ENCODE measurements at places on chromosomes 3 and 15.

DNA sequence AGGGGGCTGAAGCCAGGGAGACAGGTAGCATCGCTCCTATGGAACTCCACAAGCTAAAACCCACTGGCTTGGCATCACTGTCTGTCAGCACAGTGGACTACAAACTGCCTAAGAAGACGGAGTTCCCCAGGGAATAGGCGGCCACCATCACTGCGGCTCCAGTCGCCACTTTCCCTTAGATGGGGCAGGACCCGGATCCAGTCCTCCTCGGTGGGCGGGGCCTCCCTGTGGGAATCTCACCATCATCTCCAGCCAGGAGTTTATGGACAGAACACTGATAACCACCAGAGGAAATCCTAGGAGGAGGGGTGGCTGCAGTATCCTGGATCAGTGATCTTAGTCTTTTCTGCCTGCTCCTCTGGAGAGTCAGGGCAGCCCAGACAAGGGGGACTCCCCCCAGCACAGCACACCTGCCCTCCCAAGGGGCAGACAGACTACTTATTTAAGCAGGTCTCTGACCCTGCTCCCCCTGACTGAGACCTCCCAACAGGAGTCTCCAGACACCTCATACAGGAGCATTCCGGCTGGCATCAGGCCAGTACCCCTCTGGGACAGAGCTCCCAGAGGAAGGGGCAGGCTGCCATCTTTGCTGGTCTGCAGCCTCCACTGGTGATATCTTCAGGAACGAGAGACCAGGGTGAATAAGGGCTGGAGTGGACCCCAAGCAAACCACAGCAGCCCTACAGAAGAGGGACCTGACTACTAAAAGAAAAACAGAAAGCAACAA is 435.6 kb upstream of the RASGRP1 start:
- DNase-seq: no peak

GRCh38 chr3:89577637-89578530 is 470.5 kb downstream of the EPHA3 start:
- DNase-seq: no peak

DNA sequence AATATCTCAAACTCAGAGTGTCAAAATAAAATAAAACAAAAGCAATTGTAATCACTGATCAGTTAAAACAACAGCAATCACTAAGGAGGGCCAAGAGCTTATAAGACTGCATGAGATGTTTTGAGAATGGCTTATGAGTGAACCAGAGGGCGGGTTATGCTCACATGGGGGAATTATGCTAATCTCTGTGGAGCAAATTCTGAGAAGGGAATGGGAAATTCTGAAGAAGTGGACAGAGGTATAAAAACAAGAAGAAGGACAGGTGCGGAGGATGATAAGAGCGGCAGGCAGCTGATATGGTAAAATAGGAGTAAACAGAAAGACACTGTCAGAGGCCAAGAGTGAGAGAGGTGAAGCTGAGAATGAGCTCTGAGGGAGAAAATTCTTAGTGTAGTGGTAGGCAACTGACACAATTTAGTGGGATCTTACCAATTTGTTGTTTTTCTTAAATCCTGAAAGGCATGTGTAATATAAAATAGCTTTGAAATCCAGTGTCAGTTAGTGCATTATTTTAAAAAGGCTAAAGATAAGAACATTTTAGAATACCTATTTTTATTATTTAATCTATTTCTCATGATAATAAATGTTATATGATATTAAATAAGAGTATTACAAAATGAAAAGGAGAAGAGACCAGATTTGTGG is 133.8 kb downstream of the SPATA16 start:
- no peak for DNase-seq

- peak; percentile 22 for DNase-seq
These were observed 16.4 kb upstream of the SLC35G2 start for GRCh38 chr3:136802481-136802996.

DNA sequence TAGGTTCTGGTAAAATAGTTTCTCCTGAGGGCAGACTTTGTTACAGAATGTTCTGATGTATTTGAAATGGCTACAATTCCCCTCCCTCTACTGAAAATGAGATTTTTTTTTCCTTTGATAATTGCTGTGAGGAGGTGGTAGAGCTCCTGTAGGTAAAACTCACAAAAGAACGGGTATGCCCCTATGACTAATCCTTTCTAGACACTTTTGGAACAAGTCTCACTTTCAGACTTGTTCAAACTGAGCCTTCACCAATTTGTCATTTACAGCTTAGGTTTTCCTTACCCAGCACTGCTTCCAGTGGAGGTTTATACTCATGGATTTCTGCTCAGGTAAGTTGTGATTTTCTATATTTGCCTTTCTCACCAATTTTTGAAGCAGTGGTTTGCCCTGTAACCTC is 115.6 kb downstream of the NLGN1 start:
- no peak for DNase-seq

GRCh38 chr3:29236146-29236840 is 44.6 kb upstream of the RBMS3 start:
- no peak for DNase-seq

DNA sequence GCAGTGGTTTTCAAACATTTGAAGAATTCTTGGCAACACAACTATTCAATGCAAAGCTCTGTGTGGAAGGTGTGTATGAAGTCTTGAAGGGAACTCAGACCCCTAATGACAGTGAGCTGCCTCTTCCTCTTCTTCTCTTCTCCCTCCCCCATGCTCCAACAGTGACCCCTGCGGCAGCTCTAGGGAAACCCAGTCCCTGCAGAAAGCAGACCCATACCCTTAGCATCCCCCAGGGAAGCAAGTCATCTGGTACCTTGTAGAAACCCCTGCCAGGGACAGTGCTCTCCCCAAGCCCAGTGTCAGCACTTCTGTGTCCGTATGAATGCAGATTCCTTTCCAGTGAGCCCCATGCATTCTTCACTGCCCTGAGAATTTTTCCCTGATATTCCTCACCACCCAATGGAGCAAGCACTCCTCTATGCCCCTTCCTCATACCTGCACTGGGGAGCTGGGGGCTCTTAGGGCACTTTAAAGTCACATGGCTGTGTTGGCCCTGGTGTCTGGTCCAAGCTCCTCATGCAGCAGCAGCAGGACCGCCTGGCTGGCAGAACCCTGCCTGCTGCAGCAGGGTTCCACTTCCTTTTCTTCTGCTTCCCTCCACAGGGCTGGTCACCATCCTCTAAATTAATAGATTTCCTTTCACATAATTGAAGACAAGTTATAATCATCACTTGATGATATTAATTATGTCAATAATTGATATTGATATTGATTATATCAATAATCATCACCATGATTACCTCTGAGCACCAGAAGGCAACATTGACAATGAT is 442.5 kb downstream of the EPHB1 start:
- DNase-seq: no peak

- no peak for DNase-seq
These were observed 52.9 kb downstream of the EXOG start for GRCh38 chr3:38549082-38549481.

DNA sequence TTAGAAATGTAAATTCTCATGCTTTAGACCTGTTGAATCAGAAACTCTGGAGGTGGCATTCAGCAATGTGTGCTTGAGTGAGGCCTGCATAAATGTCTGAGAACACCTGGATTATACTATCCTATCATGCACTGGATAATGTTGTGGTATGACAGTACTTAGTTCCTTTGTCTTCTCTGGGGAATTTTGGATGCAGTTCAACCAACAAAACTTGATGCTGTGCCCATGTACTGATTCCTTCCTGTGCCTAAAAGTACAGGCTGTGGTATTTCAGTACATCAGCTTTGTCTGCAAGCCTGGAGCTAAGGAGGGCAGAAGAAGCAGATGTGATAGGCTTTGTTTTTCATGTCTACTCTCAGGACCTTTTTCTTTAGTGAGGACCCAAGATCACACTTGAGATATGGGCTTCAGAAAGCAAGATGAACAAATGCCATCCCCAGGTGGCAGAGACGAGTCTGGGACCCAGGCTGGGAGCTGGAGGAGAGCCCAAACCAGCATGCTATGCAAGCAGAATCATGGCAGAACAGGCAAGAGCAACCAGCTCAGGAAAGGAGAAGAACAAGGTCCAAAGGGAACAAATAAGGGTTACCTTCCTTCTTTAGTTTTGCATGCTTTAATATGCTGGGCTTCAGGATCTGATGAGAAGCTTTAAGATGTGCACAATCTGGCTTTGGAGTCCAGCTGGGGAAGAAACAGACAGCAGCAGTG is 124.7 kb downstream of the MYRIP start:
- DNase-seq: no peak

DNA sequence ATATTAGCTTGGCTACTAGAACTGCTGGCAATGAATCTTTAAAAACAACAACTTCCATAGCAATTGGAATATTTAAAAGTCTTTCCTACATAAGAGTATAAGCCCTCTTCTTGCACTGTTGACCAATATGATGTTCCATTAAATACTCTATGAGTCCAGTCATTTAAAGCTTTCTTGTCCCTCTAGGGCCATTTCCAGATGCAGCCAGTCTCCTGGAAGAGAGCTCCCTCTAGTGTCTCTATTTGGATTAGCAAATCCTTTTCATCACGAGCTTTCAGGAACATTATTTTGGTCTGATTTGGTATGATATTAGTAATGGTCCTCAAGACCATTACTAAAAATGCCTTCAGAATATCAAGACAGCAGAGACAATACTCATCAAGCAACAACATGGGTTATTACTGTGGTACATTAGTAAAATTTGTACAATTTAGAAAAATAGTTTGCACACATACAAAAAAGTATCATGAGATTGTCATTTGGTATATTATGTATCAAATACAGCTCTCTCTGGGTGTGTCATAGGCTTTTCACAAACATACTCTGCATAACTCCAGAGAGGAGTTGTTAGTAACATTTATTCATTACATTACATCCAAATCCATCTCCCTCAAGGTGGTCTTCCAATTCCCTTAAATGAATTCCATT is 101.3 kb downstream of the DPH6 start:
- peak; percentile 33 for DNase-seq

- DNase-seq: no peak
These were observed 216.2 kb upstream of the CHRNA7 start for GRCh38 chr15:31814082-31814481.

GRCh38 chr15:59524331-59524731 is 86.3 kb downstream of the FAM81A start:
- DNase-seq: no peak

GRCh38 chr3:192001218-192001617 is 540.3 kb downstream of the PYDC2 start:
- DNase-seq: no peak

GRCh38 chr3:131690800-131691199 is 188.0 kb upstream of the MRPL3 start:
- no peak for DNase-seq

DNA sequence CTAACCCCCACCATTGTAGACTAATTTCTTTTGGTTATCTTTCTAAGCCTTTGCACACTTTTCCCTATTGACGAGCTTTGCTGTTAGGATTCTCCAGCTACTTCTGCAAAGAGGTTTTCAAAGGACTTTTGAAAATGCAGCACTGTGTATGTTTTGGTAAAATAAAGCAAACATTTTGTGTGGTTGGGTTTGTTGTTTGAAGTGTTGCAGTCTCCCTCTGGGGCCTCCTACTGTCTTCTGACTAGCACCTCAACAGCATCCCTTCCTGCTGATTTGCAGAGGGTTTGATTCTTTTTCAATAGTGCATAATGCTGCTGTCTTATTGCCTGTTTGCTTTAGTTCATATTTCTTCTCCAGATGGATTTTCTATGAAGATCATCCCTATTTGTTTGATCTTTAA is 775.1 kb upstream of the CFAP20DC start:
- DNase-seq: no peak

- no peak for DNase-seq
These were observed 136.9 kb downstream of the PDE8A start for GRCh38 chr15:85118581-85118980.

DNA sequence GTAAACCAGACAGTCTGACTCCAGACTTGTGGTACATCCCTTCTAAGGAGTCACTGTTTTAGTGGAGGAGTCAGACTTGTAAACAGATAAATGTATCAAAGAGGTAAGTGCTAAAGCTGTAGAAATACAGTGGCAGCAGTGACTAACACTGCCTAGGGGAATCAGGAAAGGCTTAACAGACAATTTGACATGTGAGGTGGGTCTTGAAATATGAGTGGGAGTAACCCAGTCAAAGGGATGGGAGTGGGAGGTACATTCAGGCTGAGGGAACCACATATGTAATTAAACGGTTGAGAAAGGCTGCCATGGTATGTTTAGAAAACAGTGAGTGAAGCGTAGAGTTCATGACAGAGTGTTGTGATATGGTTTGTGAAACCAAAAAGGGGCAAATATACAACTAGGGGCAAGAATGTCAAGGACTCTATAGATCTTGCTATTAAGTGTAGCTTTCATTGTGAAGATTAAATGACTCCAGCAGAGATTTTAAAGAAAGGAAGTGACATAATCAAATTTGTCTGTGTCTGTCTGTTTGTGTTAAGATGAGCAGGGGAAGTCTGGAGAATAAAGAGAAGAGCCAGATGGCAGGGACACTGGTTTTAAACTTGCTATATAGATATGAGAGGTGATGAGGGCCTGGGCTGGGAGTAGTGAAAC is 11.2 kb upstream of the ALCAM start:
- no peak for DNase-seq

DNA sequence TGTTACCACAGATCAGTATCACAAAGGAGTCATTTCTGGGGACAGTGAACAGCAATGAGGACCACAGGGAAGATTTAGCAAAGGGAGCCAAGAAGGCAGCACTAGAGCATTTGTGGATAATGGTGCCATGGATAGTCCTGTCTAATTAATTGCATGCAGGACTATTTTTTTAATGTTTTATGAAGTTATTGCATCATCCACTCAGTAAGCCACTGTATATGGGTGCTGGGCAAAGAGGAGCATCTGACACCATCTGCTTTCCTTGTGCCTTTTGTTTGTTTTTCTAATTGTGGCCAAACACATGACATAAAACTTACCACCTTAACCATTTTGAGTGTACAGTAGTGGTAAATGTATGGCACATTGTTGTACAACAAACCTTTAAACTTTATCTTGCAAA is 301.1 kb upstream of the LRRFIP2 start:
- DNase-seq: no peak

DNA sequence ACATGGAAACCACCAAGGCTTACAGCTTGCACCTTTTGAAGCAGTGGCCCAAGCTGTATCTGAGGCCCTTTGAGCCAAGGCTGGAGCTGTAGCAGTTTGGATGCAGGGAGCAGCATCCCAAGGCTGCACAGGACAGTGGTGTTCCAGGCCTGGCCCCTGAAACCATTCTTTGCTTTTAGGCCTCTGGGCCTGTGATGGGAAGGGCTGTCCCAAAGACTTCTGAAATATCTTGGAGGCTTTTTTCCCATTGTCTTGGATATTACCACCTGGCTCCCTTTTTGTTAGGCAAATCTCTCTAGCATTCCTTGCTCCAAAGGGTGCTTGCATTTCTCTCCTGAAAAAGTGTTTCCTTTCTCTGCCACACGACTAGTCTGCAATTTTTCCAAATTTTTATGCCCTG is 302.8 kb upstream of the MDFIC2 start:
- DNase-seq: peak; percentile 69

DNA sequence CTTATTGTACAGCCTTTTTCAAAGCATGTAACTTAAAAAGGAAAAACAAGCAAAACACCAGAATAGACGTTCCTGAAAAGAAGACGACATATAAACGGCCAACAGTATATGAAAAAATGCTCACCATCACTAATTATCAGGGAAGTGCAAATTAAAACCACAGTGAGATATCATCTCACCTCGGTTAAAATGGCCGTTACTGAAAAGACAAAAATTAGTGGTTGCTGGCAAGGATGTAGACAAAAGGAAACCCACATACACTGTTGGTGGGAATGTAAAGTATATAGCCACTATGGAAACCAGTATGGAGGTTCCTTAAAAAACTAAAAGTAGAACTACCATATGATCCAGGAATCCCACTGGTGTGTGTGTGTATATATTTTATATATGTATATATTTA is 64.5 kb upstream of the MLF1 start:
- DNase-seq: no peak
